ENCODE measurements at places on chromosomes 12 and 14. TPM values are rescaled to one million over a fixed set of nuclear protein-coding genes. Genes with fewer than 3 reads are reported as not detected.

Gene LRRC10
- polyA plus RNA-seq: not detected

Gene PZP
- polyA plus RNA-seq: 0.32 TPM

Gene DDHD1
- polyA plus RNA-seq: 3.5 TPM

Gene ATP2A2
- 1.8 TPM for polyA plus RNA-seq

Gene INHBE
- not detected for polyA plus RNA-seq

Gene KRT77
- not detected for polyA plus RNA-seq

Gene TEDC1
- 10.2 TPM for polyA plus RNA-seq

Gene KIF26A
- not detected for polyA plus RNA-seq

DNA sequence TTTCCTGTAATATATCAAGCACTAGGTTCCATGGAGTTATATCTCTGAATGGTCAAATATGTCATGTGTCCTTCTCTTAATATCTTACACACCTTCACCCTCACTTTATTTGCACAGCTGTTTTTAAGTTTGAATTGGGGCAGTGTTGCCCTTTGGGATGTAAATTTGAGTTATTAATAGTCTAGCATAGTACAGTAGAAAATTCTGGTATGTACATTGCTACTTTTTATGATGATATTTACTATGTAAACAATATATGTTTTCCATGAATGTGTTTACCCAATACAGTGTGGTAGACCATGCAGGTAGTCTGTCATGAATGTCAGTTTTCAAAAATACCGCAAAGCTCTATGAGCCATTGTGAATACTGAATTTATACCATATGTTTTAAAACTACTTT lies 50.5 kb downstream of the METTL25 start:
- no peaks in the 10 kb centered on the region for H3K36me3 ChIP-seq
- H3K27me3 ChIP-seq: no peaks in the 10 kb centered on the region
- no peak overlapping the region for H3K4me3 ChIP-seq
- DNase-seq: no peak
- no peak overlapping the region for H3K27ac ChIP-seq

DNA sequence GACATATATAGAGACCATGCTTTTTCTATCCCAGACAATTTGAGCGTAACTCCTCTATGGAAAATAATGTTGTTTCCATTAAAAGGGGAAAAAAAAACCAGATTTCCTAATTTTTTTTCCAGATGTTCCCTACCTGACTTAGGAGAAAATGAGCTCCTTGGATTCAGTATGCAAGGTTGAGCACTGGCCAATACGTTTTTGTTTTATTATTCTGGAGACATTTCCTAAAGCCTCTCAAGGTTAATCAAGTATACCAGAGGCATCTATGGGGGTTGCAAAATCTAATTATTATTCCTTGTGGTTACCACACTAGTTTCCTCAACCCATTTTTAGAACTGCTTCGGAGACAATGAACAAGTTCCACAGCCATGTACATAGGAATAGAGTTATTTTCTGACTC lies 291.3 kb downstream of the SLC16A7 start:
- no peak overlapping the region for H3K4me3 ChIP-seq
- H3K27me3 ChIP-seq: no peaks in the 10 kb centered on the region
- H3K36me3 ChIP-seq: no peaks in the 10 kb centered on the region
- H3K27ac ChIP-seq: no peak overlapping the region
- no peak for DNase-seq

- no peaks in the 10 kb centered on the region for H3K4me1 ChIP-seq
- no peak for DNase-seq
- H3K27me3 ChIP-seq: no peaks in the 10 kb centered on the region
These were observed 297.7 kb upstream of the CLEC14A start for GRCh38 chr14:38553586-38553985.

- no peaks in the 10 kb centered on the region for H3K27me3 ChIP-seq
- no peaks in the 10 kb centered on the region for H3K36me3 ChIP-seq
- peak overlapping the region; percentile 6 for H3K4me3 ChIP-seq
- peaks cover 59% of the 10 kb centered on the region for H3K4me1 ChIP-seq
These were observed 86.5 kb upstream of the SLC38A2 start for GRCh38 chr12:46459111-46459510.

- H3K27ac ChIP-seq: peak overlapping the region; percentile 71
- DNase-seq: peak; percentile 41
- peaks cover 27% of the 10 kb centered on the region for H3K36me3 ChIP-seq
- peak overlapping the region; percentile 85 for H3K4me3 ChIP-seq
These were observed 727 bp downstream of the LDHB start for GRCh38 chr12:21656905-21657325.

- H3K27me3 ChIP-seq: no peaks in the 10 kb centered on the region
- H3K4me1 ChIP-seq: no peaks in the 10 kb centered on the region
- DNase-seq: no peak
- H3K4me3 ChIP-seq: no peak overlapping the region
- no peaks in the 10 kb centered on the region for H3K36me3 ChIP-seq
These were observed 232.1 kb upstream of the SYT10 start for GRCh38 chr12:33671676-33672075.

GRCh38 chr12:56933826-56934625 lies at the start of gene SDR9C7:
Gene SDR9C7, minus strand, starts transcription at chr12:56934408. Its CDS starts 147 bp downstream, at chr12:56934261.
- no peaks in the 10 kb centered on the region for H3K4me1 ChIP-seq
- no peaks in the 10 kb centered on the region for H3K36me3 ChIP-seq
- H3K4me3 ChIP-seq: no peak within 1 kb of the TSS

DNA sequence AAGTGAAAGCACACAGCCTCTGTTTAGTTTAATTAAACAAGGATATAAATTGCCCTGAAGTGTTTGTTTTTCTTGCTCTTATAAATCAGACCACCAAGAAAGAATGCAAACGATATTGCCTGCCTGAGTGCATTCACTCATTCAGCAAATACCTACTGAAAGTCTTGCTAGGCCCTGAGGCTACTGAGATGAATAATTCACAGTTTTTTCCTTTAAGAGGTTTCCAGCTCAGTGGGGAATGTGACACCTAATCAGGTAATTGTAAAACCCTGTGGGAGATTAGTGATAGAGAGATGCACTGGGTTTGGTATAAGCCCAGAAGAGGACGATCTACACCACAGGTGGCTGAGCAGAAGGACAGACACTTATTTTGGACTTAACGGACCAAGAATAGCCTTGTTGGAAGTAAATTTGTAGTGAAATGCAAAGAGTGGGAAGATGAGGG lies 151.4 kb downstream of the SLC35F4 start:
- DNase-seq: no peak
- no peaks in the 10 kb centered on the region for H3K36me3 ChIP-seq
- no peaks in the 10 kb centered on the region for H3K27me3 ChIP-seq
- no peaks in the 10 kb centered on the region for H3K4me1 ChIP-seq
- H3K27ac ChIP-seq: no peak overlapping the region

- no peaks in the 10 kb centered on the region for H3K4me1 ChIP-seq
- H3K4me3 ChIP-seq: no peak overlapping the region
- H3K27me3 ChIP-seq: no peaks in the 10 kb centered on the region
- no peak for DNase-seq
- H3K36me3 ChIP-seq: no peaks in the 10 kb centered on the region
- H3K27ac ChIP-seq: no peak overlapping the region
These were observed 468.0 kb upstream of the PRICKLE1 start for GRCh38 chr12:43057566-43057965.

DNA sequence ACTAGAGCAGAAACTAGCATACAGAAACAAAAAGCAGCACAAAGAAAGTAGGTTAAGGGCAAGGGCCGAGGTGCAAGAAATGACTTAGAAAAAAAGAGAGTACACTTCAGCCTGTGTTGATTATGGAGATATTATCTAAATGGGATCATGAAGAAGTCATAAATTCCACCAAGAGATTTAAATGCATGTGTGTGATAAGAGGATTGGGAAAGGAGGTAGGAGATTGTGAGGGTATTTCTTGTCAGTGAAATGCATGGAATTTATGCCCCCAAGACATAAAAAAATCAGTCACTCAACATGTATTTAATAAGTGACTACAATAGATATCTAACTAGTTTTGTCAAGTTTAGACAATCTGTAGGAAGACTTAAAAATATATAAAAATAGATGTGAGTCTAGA lies 976.2 kb upstream of the LRFN5 start:
- H3K36me3 ChIP-seq: no peaks in the 10 kb centered on the region
- no peak overlapping the region for H3K27ac ChIP-seq
- no peak overlapping the region for H3K4me3 ChIP-seq
- H3K4me1 ChIP-seq: no peaks in the 10 kb centered on the region
- H3K27me3 ChIP-seq: no peaks in the 10 kb centered on the region

DNA sequence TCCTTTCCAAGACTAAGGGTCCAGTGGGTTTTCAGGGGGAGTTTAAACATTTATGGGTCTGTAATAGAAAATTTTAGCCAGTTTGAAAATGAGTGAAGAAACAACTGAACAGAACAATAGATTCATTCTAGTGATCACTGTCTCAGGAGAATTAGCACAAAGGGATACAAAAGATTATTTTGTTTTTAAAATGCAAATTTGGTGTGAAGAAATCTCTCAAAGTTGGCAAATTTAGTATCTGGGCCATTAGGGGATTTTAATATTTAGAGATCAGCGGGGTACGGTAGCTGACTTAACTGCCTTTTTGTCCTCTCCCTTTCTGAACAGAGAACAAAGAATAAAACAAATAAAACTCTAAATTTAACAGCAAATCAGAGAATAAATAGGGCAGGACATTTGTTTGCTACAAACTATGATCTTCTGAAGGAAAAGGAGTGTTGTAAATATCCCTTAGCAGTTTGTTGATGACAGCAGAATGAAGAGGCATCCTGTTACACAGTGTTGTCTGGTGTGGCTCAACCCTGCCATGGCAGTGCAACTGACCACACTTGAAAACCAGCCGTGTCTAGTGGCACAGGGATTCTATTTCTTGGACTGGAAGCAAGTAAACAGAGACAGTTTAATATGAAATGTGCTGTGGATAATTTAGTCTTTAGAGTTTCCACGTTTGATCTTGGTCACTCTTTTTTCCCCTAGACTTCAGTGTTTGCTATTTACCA lies 46.3 kb upstream of the LRTM2 start:
- DNase-seq: no peak
- no peaks in the 10 kb centered on the region for H3K36me3 ChIP-seq
- H3K27me3 ChIP-seq: no peaks in the 10 kb centered on the region

DNA sequence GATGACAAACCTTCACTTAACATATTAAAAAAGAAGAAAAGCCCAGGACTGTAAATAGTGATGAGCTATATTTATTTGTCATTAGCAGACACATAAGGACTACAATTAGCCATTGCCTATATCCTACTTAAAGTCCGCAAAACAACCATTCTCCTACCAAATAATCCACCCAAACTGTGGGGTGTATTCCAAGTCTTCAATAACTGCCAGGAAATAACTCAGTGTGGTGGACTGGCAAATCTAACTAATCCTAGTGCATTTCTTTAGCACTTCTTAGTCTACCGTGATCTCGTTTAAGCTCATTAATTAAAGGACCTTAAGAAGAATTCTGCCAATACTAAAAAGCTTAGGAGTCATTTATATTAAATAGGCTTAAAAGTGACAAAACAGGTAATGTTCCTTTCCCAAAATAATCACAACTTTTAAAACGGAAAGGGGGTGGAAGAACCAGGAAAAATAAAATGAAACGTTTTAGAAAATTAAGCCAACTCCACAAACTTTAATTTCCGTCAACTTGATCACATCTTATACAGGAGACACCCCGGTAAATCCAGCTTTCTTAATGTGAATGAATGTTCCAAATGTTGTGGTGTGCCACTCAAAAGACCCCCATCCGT lies 1.8 kb downstream of the NOVA1 start:
- H3K27ac ChIP-seq: no peak overlapping the region
- no peak overlapping the region for H3K4me3 ChIP-seq
- no peaks in the 10 kb centered on the region for H3K36me3 ChIP-seq

GRCh38 chr12:102913453-102914226 lies 3.4 kb downstream of the PAH start:
- no peaks in the 10 kb centered on the region for H3K36me3 ChIP-seq
- DNase-seq: no peak
- H3K4me3 ChIP-seq: no peak overlapping the region

GRCh38 chr12:67034110-67034879 lies 234.9 kb upstream of the CAND1 start:
- H3K27me3 ChIP-seq: no peaks in the 10 kb centered on the region
- no peaks in the 10 kb centered on the region for H3K36me3 ChIP-seq
- no peaks in the 10 kb centered on the region for H3K4me1 ChIP-seq
- DNase-seq: no peak
- no peak overlapping the region for H3K27ac ChIP-seq

DNA sequence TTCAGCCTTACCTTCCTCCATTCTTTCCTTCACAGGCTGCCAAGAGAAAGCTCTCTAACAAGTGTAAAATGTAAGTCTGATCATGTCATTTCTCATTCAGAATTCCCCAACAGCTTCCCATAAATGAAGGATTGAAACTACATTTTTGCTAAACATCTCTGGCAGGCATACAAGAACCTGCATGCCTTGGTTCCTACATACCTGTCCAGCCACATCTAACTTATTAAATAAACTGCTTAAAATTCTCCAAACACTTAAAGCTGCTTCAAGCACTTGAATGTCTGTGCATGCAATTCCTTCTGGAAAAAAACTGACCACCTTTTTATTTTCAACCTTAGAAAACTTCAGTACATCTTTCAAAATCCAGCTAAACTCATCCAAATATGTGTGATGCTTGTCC lies 84.4 kb upstream of the DCN start:
- H3K27me3 ChIP-seq: no peaks in the 10 kb centered on the region
- no peak overlapping the region for H3K4me3 ChIP-seq
- no peaks in the 10 kb centered on the region for H3K36me3 ChIP-seq
- H3K27ac ChIP-seq: no peak overlapping the region
- no peak for DNase-seq
- H3K4me1 ChIP-seq: no peaks in the 10 kb centered on the region

- no peaks in the 10 kb centered on the region for H3K4me1 ChIP-seq
- H3K36me3 ChIP-seq: no peaks in the 10 kb centered on the region
- DNase-seq: no peak
- H3K4me3 ChIP-seq: no peak overlapping the region
These were observed 313.5 kb downstream of the ALG10 start for GRCh38 chr12:34335819-34336262.

DNA sequence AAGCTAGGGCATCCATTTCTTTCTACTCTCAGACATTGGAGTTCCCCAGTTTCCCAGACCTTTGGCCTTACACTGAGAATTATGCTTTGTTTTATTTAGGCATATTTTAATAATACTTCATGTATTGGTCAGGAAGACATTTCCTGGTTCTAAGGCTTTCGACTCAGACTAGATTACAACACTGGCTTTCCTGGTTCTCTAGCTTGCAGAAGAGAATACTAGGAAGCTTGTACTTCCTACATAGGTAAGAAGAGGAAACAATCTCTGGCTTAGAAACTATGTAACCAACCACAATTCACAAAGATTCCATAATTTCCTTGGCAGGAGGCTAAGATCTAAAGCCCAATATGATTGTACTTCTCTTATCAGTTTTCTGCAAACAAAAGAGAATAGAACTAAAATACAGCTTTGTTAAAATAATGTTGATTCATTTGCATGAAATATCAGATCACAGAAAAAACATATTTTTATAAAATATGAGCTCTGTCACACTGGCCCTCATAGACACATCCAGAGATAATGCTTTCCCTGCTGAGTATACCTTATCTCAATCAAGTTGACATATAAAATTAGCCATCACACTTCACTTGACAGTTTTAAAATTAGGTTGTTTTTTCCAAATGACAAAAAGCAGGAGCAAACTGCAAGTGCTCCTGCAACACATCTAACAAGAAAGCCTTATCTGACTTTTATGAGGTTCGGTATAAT lies 30.5 kb downstream of the CLEC2D start:
- H3K4me1 ChIP-seq: peaks cover 57% of the 10 kb centered on the region
- H3K36me3 ChIP-seq: peaks cover 5% of the 10 kb centered on the region
- no peak overlapping the region for H3K4me3 ChIP-seq

Measured in CD4-positive, alpha-beta memory T cell (primary cell).